ENCODE measurements at places on chromosomes 13 and 19. TPM values are rescaled to one million over a fixed set of nuclear protein-coding genes. Genes with fewer than 3 reads are reported as not detected.

- no peak for DNase-seq
Observed at GRCh38 chr13:91132786-91133185, 214.7 kb upstream of the MIR17HG start.

GRCh38 chr19:15283141-15283883 is 49.0 kb downstream of the BRD4 start:
- DNase-seq: no peak

DNA sequence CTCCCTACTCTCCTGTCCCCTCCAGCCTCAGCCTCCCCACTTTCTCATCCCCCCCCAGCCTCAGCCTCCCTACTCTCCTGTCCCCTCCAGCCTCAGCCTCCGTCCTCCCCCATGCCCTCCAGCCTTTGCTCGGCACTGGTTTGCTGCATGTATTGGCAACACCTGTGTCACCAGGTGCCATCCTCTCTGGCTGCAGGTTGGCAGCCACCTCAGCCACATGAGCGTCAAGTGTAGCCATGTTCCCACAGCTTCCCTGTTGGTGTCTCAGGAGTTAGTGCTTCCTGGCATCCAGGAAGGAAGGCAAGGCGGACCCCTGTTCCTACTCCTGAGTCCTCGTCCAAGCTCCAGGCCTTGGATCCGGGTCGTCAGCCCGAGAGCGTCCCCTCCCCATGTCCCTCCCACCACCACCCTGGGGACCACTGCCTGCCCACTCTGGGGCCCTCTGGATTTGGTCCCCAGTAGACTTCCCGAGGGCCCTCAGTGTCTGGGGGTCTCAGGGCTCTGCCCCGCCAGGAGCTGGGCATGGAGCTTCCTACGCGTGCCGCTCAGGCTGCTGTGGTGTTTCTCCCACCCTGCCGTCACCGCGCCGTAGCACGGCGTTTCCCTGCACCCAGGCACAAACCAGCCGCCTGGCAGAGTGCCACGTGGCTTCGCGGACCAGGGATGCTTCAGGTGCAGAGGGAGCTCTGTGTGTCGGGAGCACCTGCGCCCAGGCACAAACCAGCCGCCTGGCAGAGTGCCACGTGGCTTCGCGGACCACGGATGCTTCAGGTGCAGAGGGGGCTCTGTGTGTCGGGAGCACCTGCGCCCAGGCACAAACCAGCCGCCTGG is 128.3 kb upstream of the MCF2L start:
- no peak for DNase-seq

CYP2A6 gene
- total RNA-seq: not detected

- DNase-seq: no peak
Observed at GRCh38 chr13:75645141-75645540, 9.0 kb downstream of the LMO7 start.

DNA sequence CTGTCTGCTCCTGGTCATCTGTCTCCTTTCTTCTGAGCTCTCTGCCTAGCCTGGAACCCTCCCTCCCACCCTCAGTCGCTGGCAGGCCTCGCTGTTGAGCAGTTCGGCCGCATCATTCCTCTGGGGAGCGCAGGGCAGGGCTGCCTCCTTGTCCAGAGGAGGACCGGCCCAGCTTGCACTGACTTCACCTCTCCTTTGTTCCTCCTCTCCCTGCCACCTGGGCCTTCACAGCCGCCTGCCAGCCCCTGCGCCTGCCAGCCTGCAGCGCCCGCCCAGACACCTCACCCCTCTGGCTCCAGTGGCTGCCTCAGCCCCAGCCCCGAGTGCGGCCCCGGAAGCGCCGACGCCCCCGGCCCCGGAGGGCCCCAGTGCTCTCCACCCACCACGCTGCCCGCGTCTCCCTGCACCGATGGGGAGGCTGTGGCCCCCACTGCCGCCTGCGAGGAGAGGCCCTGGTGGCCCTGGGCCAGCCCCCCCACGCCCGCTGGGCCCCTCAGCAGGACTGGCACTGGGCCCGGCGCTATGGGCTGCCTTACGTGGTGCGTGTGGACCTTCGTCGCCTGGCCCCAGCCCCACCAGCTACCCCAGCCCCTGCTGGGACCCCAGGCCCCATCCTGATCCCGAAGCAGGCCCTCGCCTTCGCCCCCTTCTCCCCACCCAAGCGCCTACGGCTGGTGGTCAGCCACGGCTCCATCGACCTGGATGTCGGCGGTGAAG is 7.2 kb downstream of the KMT5C start:
- DNase-seq: no peak

GRCh38 chr19:49554701-49555181 is 25.6 kb downstream of the NOSIP start:
- DNase-seq: no peak

NFIX gene
- total RNA-seq: 41.6 TPM

CXCL17 gene
- not detected for total RNA-seq

ZNF460 gene
- total RNA-seq: 126 TPM

ZNF573 gene
- total RNA-seq: 51.8 TPM

GRCh38 chr13:113047587-113047986 is 58.0 kb upstream of the F7 start:
- DNase-seq: no peak

CRTC1 gene
- total RNA-seq: 7.3 TPM

- DNase-seq: no peak
Observed at GRCh38 chr19:10553943-10554381, 10.3 kb downstream of the ATG4D start.

AMH gene
- total RNA-seq: 0.82 TPM

GRCh38 chr13:98158172-98158899 is 15.4 kb downstream of the FARP1 start:
- DNase-seq: no peak

DNA sequence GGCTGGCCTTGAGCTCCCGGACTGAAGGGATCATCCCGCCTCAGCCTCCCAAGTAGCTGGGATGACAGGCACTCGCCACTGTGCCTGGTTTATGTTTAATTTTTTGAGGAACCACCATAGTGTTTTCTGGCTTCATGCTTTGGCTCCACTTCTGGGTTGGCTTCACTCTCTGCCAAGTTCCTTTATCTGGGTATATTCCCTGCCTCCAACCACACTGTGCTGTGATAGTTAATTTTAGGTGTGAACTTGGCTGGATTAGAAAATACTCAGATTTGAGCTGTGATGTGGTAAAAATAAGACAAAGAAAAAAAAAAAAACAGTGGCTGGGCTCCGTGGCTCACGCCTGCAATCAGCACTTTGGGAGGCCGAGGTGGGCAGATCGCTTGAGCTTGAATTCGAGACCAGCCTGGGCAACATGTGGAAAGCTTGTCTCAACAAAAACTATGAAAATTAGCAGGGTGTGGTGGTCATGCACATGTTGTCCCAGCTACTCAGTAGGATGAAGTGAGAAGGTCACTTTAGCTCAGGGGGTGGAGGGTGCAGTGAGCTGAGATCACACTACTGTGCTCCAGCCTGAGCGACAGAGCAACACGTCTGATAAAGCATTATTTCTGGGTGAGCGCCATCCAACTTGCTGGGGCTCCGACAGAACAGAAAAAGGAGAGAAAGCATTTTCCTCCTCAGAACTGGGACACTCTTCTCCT is 7.5 kb upstream of the ILF3 start:
- no peak for DNase-seq

DMKN gene
- under 0.01 TPM for total RNA-seq

ACTMAP gene
- total RNA-seq: under 0.01 TPM

DNA sequence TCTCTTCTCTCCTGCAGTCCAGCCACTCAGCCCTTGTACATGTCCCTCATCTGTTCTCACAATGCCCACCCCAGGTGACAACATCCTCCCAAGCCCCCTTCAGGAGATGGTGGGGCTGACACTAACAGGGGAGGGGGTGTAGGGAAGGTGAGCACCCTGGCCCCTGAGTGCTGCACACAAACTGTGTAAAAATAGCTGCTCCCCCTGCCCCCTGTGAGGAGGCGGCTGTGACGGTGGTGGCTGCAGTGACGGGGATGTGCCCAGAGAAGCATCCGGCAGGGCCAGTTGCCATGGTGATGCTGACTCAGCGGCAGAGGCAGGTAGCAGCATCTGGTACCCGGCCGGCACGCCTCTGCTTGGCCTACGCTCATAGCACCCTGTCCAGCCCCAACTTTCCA is 13.0 kb upstream of the JUND start:
- DNase-seq: no peak

ZNF91 gene
- total RNA-seq: 624 TPM

DNA sequence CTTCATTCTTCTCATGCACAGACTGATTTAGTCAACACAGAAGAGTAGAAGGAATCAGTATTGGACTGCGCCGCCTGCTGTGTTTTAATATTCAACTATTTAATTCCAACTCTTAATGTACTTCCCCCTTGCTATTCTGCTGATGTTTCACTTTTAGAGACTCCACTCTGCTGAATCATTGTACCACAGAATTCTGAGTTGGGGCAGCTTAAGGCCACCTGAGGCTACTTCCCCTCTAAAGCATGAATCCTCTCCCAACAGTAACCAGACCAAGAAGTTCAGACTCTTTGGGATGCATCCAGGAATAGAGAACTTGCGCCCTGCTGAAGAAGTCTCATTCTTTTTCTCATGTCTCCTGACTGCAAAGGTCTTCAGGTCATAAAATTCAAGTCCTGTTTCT is 708.8 kb downstream of the UQCRFS1 start:
- no peak for DNase-seq

ZNF71 gene
- 14.7 TPM for total RNA-seq

DNA sequence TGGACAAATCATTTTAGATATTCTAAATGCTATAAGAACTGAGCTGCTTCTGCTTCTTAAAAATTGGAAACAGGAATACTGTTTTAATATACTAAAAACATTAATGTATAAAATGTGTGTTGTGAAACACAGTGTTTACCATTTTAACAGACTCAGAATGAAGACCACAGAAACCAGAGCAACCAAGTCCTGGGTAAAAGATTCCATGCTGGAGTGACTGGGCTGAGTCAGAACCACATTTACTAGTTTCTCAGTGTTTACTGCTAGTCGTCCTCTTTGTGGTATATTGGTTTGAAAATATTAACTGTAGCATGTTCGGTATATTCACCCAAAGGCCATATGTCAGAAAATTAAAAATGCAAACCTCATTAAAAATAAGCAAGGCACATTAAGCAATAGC is 31.9 kb downstream of the ANKRD10 start:
- no peak for DNase-seq

TRPM4 gene
- total RNA-seq: 4.1 TPM

LRRC8E gene
- not detected for total RNA-seq

NAT14 gene
- total RNA-seq: 18.8 TPM

MCEMP1 gene
- not detected for total RNA-seq

- peak; percentile 97 for DNase-seq
Observed at GRCh38 chr19:8513687-8514504, at the start of gene ZNF414. Gene ZNF414, minus strand, starts transcription at chr19:8514167. Its CDS starts 121 bp downstream, at chr19:8514046.

DNA sequence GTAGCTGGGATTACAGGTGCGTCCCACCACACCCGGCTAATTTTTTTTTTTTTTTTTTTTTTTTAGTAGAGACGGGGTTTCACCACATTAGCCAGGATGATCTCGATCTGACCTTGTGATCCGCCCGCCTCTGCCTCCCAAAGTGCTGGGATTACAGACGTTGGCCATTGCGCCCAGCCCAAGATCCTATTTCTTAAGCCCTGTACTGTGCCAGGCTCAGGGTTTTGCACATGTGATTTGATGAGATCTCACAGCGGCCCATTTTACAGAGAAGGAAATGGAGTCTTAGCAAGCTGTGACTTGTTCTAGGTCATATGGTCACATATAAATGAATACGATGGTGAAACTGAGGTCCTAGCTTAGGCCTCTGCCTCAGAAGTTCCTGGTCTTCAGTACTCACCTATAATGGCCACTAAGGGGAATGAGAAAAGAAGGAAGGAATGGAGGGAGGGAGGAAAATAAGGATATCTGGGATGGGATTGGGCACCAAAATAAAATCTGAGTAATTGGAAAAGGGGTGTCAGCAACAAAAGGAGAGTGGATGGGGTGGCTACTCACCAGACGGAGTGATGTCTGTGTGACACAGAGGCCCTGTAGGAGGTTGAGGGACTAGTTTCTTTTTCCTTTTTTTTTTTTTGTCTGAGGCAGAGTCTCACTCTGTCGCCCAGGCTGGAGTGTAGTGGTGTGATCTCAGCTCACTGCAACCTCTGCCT is 1.3 kb downstream of the OSCAR start:
- no peak for DNase-seq

DNA sequence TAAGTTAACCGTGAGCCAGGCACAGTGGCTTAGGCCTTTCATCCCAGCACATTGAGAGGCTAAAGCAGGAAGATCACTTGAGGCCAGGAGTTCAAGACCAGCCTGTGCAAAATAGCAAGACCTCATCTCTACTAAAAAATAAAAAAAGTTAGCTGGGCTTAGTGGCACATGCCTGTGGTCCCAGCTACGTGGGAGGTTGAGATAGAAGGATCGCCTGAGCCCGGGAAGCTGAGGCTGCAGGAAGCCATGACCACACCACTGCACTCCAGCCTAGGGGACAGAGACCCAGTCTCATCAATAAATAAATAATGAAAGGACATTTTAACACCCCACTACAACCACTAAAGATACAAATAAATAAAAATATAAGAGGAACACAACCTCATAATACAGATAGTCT is 21.6 kb downstream of the LSM14A start:
- no peak for DNase-seq

- no peak for DNase-seq
Observed at GRCh38 chr13:98556968-98557631, 19.8 kb downstream of the STK24 start.

DNA sequence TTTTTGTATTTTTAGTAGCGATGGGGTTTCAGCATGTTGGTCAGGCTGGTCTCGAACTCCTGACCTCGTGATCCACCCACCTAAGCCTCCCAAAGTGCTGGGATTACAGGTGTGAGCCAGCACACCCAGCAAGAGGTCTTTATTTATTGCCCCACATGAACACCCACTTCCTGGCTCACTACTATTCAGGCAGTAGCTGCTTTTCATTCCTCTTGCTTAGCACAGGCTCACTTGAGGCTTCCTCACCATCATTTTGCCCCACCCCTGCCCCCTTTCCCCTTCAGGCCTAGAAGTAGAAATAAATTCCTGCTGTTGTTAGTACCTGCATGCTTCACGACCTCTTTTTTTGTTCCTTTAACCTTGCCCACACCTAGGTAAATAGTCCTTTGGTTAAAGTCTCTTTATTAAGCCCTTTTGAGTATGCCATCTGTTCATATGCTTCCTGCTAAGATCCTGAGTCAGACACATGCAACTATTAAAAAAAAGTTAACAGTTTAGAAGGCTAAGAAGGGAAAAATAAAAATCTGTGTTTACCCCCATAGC is 33.5 kb upstream of the ITM2B start:
- no peak for DNase-seq

REEP6 gene
- total RNA-seq: 2.4 TPM

DNA sequence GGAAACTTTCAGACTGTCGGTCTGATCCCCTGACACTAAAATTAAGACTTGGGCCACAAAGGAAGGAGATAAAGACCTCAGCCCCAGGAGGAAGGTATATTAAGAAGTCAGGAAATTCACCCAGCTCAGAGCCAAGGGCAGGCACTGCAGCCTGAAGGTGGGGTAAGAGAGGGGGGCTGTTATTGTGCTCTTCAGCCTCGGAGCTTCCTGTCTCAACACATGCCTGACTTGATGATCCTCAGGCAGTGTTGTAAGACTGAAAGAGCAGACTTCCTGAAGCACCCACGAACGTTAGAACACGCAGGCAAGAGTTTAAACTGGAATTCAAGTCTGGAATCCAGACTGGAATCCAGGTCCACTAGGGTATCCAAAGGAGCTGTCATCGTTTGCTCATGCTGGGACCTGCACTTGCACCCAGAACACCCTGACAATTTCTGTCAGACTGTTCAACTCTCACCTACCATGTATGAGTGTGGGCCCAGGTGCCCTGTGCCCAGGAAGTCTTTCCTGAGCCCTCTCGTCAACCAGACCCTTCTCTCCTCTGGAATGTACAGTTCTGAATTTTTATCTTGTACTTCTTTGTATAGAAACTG is 10.7 kb upstream of the FLT1 start:
- DNase-seq: no peak

GRCh38 chr19:46495786-46496099 is at the start of gene PNMA8B:
Gene PNMA8B, minus strand, starts transcription at chr19:46495867. Its CDS starts 402 bp downstream, at chr19:46495465.
- DNase-seq: peak; percentile 89

C1QTNF9B gene
- 0.41 TPM for total RNA-seq
